GM10248 (cell line): ENCODE measurements at places on chromosomes 4 and X.

DNA sequence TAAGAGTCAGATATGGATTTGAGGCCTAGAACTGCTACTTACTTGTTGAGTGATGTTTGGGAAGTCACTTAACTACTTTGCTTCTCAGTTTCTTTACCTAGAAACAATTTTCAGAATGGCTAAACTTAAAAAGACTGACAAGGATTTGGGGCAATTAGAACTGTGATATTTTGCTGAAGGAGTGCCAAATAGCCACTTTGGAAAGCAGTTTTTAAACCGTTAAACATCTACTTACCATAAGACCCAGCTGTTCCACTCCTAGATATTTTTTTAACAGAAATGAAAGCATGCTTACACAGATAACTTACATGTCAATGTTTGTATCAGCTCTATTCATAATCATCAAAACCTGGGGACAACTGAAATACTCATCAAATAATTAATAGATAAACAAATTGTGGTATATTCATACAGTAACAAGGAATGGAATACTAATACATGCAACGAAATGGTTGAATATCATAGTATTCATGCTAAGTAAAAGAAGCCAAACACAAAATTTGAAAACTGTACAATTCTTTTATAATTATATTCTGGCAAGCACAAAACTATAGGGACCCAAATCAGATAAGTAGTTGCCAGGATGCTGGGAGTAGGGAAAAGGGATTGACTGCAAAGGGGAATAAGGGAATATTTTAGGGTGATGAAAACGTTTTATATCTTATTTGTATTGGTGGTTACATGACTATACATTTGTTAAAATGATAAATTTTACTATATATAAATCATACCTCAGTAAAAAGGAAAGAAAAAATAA is 24.0 kb downstream of the RPA4 start:
- DNase-seq = no peak

GRCh38 chr4:158715802-158716201 is 7.4 kb downstream of the PPID start:
- no peak for DNase-seq

DNA sequence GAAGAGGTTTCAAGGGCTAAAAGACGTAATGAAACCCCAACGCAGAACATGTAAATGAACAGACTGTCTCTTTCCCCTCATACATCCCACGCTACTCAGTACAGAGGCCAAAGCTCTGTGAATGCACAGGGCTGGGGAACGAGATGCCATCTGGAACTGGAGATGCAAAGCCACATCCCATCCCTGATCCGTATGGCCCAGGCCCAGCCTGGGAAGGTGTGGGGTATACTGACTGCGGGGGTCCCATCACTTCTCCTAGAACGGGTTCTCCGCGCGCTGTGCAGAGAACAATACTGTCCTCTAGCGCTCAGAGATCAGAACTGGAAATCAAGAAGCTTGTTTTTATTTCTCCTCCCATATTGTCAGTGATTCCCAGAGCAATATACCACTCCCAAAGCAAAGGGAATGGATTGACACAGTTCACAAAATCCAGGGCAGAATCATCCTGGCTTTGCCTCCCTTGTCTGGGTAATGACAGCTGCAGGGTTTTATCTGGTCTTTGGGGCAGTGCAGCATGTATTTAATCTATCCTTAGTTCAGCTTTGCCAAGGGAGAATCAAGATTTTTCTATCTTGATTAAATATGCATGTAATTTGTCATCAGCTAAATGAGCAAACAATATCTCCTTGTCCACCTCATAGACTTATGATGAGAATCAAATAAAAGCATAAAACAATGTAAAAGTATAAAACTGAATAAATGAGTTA is 47.3 kb upstream of the TLR3 start:
- peak; percentile 38 for DNase-seq

DNA sequence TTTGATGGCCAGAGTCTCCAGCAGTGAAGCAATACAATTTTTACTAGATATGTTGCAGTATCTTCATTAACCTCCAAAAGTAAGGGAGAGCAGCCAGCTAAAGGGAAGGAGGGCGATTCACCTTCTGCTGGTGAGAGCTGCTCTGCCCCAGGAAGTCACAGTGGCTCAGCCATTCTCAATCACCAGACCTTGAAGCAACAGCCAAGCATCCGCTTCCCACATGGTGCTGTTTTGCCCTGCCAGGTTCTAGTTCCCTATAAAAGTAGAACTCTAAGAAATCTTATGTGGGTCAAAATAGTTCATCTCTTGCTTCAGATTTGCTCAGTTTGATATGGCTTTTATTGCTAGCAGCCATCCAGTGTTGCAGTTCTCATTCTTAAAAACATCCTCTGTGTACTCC is 166.8 kb downstream of the STIM2 start:
- DNase-seq = no peak

GRCh38 chr4:40337051-40337450 is 1.9 kb downstream of the CHRNA9 start:
- DNase-seq = no peak

DNA sequence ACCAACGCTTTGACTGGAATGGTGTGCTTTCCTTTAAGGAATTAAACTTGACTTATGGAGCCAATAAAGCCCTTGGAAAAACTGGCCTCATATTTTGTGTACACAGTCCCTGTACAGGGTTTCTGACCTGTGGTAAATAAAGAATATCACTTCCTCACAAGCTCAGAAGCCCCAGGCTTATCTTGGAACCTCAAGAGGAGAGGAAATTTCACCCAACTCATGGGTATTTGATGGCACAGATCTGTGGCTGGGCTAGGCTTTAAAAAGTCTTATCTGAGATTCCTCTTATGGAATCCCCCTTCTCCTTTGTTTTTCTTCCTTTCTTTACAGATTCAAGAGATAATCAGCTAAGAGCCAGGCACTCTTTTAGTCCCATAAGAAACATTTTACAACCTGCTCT is 89.3 kb upstream of the USP38 start:
- DNase-seq = no peak

DNA sequence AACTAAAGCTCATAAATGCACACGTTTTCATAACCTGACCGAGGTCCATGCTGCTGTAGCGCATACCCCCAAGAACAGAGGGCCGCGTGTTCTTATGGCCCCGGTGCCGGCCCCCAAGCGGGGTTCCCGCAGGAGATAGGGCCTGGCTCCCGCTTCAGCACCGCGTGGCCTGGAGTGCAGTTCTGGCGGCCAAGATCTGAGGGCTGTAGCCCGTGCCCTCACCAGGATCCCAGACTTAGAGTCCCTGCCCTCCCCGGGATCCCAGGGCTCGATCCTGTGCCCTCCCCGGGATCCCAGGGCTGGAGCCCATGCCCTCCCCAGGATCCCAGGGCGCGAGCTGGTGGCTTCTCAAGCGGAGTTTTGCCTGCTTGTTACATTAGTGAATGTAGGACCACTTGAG is 1.0 kb upstream of the GRPEL1 start:
- DNase-seq = no peak

- no peak for DNase-seq
Measured at GRCh38 chr4:172794307-172794703, 374.3 kb upstream of the GALNT7 start.

DNA sequence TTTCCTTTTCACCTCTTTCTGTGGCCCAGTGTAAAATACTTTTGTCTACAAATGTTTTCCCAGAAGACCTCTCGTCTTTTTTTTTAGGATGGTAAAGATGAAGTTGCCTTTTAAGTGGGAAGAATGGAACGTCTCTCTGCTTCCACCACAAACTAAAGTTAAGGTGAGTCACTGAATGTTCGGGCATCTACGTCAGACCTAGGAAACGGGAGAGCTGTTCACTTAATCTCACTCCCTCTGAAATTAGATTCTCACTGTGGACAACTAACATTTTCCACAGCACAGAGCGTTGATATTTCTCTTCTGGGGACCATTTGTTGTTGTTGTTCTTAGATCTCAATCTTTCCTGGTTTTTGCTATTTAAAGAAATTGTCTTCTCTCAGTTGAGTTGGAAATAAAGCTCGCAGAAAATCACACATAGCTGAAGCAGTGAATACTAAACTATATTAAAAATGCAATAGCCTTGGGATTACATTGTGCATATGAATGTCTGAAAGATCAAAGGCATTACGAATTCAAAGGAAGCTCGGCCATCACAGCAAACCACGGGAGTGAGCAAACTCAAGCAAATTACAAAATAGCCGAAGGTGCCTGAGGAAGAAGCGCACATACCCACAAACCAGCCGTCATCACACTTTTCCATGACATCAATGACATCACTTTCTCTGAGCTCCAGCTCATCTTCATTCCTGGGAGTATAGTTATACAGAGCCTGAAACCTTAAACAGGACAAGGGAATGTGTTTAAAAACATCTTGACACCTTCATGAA is 53.9 kb upstream of the PDLIM3 start:
- DNase-seq = no peak

- DNase-seq = no peak
Measured at GRCh38 chr4:138910195-138910913, 105.2 kb upstream of the NOCT start.

GRCh38 chrX:110317061-110317819 is 645 bp downstream of the AMMECR1 start:
- peak; percentile 24 for DNase-seq

DNA sequence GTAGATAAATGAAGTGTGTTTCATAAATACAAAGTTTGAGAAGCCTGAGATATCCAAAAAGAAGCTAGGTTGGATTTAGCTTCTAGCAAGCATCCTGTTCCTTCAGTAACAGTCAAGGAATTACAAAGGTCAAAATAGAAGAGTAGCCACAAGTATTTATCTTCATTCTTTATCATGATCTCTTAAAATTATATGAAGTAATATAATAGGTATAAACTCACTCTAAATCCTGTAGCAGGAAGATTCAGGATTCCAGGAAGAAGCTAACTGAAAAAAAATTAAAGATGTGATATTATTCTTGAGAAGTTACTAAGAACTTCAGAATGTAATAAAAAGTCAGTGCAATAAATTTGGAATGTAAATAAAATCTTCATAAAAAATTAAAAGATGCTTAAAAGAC is 31.1 kb upstream of the RXFP1 start:
- DNase-seq = no peak

- no peak for DNase-seq
Measured at GRCh38 chr4:142329313-142329712, 516.8 kb downstream of the INPP4B start.

- DNase-seq = no peak
Measured at GRCh38 chr4:159410076-159410777, 307.3 kb downstream of the RAPGEF2 start.

- DNase-seq = no peak
Measured at GRCh38 chrX:30489323-30489722, 88.2 kb downstream of the TASL start.

GRCh38 chrX:24023972-24024669 is 2.9 kb downstream of the KLHL15 start:
- no peak for DNase-seq

GRCh38 chr4:85149676-85150075 is 183.2 kb upstream of the WDFY3 start:
- no peak for DNase-seq

DNA sequence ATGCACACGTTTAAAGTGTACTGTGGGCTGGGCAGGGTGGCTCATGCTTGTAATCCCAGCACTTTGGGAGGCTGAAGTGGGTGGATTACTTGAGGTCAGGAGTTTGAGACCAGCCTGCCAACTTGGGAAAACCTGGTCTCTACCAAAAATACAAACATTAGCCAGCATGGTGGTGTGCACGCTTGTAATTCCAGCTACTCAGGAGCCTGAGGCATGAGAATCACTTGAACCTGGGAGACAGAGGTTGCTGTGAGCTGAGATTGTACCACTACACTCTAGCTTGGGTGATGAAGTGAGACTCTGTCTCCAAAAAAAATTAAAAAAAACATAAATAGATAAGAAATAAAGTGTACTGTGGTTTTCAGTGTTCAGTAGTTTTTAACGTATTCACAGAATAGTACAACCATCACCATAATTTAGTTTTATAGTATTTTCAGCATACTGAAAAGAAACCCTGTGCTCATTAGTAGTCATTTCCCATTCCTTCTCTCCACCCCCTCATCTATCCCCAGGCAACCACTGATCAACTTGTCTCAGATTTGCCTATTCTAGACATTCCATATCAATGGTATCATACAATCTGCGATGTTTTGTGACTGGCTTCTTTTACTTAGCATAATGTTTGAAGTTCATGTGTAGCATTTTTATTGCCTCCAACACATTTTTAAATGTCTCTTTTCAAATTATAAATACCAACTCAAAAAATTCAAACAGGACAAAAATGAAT is 19.1 kb downstream of the SLAIN2 start:
- no peak for DNase-seq

DNA sequence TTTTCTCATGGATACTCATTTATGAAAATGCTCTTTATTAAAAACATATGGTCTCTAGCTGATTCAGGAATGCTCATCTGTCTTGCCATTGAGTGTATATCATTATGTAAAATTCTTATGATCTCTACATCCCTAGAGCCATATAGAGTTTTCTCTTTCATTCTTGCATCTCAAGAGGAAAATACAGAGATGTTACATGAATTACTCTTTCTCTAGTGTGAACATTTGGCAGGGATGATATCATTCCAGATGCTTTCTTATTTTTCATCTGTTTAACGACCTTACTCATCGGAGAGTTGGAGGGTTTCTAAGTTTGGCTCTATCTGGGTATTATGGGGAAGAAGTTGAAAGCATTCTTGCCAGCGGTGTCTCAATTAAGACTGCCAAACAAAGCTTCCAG is 202.9 kb upstream of the SLC7A11 start:
- DNase-seq = no peak

DNA sequence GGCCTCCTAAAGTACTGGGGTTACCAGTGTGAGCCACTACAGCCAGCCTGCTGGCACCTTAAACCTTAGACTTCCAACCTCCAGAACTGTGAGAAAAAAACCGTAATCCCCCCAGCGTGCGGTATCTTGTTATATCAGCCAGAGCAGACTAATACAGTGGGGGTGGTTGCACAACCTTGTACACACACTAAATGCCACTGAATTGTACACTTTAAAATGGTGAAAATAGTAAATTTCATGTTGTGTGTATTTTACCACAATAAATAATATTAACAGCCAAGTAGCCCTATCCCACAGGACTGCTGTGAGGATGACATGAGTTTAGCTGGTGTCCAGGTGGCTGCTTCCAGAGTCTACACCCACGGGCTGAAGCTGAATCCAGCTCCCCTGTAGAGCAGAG is 38.8 kb downstream of the ZBTB49 start:
- DNase-seq = no peak

GRCh38 chrX:13177921-13178566 is 133.6 kb upstream of the FAM9C start:
- no peak for DNase-seq

DNA sequence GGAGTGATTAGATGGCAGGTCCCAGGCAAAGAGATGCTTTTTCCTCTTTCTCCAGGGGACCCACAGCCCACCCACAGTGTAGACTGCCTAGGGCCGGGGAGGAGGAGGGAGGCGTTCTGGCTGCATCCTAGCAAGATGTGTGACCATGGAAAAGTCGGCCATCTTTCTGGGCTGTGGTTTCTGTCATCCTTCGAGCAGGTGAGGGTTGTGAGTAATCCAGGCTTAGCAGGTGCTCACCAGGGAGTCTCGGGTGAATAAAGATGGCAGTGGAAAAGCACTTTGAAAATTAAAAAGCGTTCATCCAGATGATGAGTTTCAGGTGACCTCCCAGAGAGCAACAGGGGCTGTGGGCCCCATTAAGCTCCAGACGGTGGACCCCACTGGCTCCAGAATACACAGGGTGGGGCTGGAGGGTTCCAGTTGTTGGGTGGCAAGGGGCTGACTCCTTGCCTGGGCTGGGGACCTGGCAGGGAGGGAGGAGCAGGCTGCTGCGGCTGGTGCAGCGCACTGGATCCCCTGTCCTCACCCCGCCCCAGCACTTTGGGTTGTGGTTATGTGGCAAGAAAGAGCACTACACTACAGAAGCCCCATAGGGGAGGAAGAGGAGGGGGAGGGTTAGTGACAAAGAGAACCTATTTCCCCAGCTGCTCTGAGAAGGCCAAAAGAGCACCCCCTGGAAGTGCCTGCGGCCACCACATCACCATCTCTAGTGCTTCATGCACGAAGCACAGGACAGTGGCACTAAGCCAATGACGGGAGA is 23.7 kb downstream of the ELF4 start:
- peak; percentile 54 for DNase-seq
